ENCODE measurements at places on chromosomes 4 and X. TPM values are rescaled to one million over a fixed set of nuclear protein-coding genes. Genes with fewer than 3 reads are reported as not detected.

DNA sequence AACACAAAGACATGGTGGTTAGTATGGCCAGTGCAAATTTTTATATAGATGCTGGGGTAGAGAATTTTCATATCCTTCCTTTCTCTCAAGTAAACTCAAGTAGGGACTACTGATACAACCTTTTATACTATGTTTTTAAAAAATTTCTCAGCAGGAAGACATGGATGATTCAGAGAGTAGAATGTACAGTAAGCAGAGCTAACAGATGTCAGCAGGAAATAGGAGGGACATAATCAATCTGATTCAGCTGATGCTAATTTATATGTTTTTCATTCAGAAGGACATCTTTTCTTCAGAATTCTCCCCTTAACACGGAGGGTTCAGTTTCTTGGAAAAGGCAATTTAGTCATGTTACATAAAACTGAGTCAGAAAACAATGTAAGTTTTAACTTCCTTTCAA lies 95.4 kb downstream of the GRIA2 start:
- DNase-seq: no peak

DNA sequence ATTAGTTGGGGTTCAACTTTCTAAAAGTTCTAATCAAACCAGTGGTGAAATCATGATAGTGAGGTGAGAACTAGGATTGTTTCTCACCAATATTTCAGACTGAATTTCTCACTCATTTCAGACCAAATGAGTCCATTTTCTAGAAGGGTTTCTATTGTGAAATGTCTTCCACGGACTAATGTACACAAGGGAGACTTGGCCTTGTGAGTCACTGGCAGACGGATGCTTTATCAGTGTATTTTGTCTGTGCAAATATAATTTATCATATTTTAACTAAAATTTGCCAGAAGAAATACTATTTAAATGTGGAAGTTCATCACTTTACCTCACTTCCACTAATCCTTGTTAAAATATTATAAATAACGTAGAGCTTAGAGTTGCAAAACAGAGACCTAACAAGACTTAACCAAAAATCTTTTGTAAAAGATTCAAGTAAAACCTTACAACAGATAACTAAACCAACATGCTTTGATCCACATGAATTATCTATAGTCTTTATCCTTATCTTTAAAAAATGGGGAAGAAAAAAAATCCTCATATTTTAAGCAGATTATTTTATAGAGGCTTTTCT lies 506.0 kb upstream of the FAM241A start:
- no peak for DNase-seq

GRCh38 chr4:108651014-108651791 lies 804 bp downstream of the OSTC start:
- no peak for DNase-seq

DNA sequence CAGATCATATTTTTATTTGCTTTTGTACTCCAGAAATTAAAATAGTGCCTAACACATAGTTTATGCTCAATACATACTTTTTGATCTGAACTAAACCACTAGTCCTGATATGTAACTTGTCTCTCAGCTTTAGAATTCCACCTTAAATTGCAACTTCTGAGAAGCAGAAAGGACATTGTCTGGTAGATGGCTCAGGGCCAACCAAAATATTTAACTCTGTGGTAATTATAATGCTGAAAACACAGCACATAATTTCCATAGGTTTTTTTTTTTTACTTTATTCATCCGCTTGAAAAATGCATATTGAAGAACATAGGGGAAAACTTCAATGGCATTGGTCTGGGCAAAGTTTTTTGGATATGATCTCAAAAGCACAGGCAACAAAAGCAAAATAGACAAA lies 59.3 kb downstream of the AREG start:
- no peak for DNase-seq

SRD5A3 gene
- 14.1 TPM for total RNA-seq

- peak; percentile 61 for DNase-seq
These were observed 10.2 kb upstream of the KIAA0232 start for GRCh38 chr4:6772223-6772928.

DNA sequence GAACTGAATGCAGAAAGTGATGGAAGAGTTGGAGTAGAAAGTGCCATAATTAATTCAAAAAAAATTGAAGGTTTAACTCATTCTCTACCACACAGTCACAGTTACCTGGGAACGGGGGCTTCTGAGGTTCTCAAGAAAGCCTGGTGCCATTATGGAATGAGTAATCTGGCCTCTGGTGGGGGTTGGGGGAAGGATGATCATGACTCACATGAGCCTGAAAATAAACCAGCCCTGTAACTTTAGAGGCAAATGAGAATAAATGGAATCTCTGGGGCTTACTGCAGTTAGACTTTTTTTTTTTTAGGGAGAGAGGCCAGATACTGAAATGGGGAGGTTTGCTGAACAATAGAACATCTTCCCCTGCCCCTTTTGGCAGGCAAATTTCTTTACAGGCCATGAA lies 55.3 kb downstream of the SOD3 start:
- no peak for DNase-seq

DNA sequence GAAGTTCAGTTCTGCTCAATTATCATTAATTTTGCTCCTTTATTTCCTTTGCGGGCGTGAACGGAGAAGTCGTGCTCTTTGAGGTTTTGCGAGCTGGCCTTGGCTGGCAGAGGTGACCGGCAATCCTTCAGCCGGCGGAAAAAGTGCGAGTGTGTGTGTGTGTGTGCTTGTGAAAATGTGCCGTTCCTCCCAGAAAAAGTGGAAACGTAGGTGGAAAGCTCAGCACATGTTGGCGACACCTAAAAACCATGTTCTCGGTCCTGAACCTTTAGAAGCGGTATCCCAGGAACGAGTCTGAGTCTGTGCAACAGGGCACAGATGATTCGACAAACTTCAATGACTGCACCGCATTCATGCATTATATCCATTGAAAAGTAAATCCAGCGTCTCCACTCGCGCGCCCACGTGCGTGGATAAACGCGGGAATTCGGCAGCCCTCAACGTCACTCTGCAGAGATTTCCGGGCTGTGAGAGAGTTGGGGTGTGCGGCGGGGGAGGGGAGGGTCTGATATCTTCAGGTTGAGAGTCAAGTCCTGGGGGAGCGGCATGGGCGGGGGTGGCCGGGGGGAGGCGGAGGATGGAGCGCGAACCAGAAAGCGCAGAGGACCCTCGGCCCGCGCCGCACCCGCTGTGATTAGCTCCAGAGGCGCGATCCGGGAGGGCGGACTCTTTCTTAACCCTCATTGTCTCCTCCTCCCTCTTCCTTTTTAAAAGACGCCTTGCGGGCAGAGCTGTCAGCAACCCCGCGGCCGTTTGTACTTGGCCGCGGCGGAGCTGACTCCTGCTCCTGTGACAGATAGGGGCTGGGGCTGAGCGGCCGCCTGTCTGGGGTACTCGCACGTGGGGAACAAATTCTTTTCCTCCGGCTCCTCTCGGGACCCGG lies at the start of gene SHISA3:
Gene SHISA3 (plus strand): TSS at position 737 of the 883 bp plus-strand sequence. CDS start 569 bp downstream, outside the sequence.
- no peak for DNase-seq

- DNase-seq: no peak
These were observed 20.5 kb upstream of the BLTP1 start for GRCh38 chr4:122131562-122132157.

DNA sequence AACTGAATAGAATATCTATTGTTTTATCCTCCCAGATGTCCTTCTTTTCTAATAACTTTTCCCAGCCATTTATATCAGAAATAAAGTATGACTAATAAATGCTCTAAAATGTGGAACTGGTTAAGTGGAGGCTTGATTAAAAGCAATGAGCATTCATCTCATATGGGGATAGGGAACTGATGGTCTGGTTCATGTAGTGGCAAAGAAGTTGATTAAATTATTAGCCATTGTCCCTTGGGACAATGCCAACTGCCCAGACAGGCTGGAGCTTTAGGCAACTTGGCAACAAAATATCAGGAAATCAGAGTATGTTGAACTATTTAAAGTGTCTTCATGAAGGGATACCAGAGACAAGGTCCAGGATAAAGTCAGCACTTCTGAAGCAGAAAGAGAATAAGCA lies 24.2 kb downstream of the TRO start:
- DNase-seq: no peak

MAGEE2 gene
- not detected for total RNA-seq

DNA sequence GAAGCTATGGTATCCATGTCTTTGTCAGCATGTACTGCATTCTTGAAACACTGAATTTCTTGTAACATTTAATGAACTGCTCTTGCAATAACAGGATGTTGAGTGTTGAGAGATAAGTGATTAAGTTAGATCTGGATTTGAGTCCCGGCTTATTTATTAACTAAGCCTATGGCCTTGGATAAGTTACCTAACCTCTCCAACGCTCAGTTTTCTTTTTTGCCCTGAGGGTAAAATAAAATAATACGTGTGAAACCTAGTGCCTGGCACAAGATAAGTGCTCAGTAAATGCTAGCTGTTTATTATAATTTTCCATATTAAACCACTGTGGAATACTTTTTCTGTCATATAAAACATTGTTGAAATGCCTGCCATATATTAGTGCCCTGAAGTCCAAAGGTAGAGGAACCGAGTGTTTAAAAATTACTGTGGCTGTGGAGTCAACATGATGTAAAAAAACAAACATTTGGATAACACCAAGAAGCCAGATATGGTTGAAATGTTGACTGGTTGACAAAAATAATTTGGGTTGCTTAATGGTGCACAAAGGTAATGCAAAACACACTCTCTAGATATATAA lies 58.6 kb upstream of the ALB start:
- no peak for DNase-seq

DNA sequence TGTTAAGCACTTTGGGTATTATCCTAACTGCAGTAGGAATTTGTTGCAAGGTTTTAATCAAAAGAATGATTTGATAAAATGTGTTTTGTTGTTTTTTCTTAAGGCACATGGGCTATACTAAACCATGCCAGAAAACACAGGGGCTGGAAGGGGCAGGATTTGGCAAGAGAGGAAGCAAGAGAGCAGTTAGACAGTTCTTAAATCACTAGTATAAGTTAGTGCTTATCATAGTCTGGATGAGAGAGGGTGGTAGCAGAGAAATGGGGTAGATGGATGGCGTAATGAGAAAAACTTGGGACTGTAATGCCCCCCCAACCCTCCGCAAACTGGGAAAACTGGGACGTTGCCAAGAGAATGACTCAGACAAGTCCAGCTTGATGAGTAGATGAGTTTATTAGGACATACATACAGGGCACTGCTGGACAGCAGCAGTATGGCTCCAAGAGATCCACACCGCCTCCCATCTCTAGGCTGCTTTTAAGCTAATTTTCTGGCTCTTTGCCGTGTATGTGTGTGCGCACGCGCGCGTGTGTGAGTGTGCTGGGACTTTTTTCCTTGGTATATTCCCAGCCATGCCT lies 151.5 kb downstream of the PDLIM5 start:
- no peak for DNase-seq

DNA sequence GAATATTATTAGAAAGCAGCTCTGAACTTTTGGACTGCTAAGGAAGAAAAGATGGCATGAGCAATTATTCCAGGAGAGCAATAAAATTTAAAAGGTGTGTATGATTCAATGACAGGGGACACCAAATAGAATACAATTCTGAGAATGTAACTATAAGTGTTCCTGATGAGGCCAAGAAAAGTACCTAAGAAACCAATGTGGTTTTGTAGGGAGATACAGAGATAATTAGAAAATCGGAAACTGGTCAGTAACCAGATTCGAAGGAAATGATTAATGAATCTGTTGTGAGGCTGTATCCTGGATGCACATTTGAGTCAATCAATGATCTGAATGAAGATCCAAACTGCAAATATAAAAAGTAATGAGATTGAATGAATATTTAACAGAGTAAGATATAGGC lies 6.0 kb downstream of the NOA1 start:
- DNase-seq: no peak

DNA sequence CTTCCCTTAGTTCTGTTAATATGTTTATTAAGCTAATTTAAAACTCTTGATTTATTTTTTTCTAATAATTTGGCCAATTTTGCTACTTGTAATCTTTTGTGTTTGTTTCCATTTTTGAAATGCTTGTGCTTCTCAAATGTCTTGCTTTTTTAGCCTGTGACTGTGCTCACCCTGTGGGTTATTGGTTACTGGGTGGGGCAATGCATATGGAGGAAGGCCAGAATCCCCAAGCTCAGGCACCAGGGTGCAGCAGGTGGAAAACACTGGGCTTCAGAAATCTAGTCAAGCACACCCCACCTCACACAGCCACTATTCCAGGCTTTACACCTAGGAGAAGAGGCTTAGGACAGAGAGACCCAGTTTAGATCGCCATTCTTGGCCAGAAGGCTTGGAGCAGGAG lies 33.1 kb downstream of the ETNPPL start:
- no peak for DNase-seq

ZNF157 gene
- total RNA-seq: 0.17 TPM

DNA sequence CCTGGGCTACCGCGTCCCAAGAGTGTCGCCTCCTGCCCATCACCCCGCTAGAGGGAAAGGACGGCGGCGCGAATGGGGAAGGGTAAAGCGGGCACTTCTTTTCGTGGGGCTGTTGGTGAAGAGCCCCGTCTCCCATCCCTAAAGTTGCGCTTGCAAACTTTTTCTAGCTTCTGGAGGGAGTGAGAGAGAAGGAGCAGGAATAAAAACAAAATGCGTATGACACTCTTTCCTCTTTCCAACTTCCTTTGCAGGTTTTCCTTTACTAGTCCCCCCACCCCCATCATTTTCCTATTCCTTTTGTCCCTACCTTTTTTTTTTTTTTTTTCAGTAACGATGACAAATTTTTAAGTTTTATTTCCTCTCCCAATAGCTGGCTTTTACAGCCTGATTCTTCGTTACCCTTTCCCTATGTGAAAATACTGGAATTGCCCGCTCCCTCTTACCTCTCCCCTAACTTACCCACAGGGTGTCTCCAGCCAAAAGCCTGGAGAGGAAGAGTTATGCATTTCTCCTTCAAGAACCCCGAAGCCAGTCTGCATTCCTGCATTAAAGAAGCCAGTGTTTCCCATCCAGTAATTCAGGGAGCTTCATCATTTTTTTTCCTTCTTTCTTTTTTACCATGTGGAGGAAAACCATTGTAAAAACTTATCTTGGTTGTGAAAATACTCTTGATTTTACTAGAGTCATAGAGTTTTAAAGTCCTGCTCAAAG lies 613 bp upstream of the ARSJ start:
- DNase-seq: no peak

DNA sequence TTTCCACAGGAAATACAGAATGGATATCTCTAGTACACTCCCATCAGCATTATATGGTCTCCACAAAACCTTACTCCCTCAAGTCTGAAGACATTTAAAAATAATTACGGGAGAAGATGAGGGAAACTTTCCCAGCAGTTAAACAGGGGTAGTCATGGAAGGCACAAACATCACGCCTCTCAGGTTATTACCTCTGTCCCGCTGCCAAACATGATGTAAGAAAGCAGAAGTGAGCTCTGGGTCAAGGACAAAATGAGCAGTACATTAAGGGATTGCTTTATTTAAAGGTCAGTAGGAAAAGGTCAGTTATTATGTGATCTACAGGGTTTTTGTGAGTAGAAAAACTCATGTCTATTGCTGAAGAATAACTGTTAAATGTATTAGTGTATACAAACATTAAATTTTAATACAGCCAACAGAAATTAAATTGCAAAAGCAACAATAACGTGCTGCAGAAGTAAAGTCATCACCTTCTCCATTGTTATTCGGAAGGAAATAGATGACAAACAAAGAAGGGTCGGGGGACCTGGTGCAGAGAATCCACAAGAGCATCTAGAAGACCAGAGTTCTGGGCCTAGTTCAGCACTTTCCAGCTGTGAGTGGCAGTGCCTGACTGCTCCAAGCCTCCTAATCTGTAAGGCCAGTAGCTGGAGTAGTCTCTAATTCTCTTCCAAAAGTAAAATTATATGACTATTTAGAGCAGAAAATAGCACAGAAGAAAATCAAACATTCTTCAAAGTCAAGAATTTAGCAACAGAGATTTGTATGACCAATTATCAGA lies 171.2 kb downstream of the PPP3CA start:
- peak; percentile 50 for DNase-seq

All from left colon (tissue), 2 donors.